ENCODE measurements at places on chromosomes 7 and 10.

GRCh38 chr7:153193144-153193595 lies 433.6 kb downstream of the ACTR3B start:
- peak; percentile 75 for ATAC-seq

DNA sequence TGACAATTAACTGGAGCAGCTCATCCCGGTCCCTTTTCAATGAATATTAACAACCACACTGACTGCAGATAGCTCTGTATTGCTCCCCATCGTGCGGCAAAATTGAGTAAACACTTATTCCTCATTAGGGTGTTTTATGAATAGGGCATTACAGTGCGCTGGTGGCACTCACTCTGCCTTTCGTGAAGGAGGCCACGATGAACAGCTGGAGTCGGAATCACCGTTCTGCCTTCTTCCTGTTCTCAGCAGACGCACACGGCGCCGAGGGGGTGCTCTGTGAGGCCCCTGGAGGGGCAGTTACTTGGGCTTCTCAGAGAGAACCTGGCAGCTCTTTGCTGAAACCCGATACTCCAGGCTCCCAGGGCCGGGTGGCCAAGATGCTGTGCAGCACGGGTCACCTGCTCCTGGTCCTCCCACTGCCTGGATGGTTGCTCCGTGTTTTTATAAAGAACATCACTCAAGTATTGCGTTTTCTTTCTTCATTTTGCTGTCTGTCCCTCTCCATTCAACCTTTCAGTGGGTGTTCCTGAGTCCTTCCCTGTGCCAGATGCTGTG lies 241.9 kb downstream of the GLRX3 start:
- ATAC-seq: no peak

GRCh38 chr7:28296571-28297483 lies 115.5 kb upstream of the CREB5 start:
- ATAC-seq: no peak

GRCh38 chr10:71627230-71627939 lies 92.2 kb downstream of the C10orf105 start:
- ATAC-seq: no peak

DNA sequence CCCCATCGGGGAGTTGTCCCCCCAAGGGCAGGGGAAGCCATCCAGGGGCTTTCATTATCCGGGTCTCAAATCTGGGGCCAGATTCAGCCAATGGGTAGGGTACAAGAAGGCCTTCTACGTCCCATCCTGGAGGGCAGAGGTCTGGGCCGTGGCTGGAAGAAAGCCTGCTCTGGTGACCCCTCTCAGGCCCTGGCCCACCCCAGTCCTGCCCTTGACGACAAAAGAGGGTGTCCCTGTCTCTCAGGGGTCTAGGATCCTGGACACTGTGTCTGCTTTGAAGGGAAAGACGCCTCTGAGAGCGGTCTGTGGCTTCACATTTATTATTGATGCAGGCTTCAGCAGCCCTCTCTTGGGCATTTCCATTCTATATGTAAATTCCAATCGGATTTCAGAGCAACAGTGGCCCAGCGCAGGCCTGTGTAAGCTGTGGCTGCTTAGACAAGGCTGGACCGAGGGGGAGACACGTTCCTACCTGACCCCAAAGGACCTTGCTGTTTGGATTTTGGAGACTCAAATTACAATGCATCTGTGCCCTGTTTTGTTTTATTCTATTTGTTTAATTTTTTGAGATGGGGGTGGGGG lies 83.2 kb upstream of the BAIAP2L1 start:
- no peak for ATAC-seq

GRCh38 chr7:39085590-39086049 lies 107.9 kb downstream of the POU6F2 start:
- ATAC-seq: no peak

DNA sequence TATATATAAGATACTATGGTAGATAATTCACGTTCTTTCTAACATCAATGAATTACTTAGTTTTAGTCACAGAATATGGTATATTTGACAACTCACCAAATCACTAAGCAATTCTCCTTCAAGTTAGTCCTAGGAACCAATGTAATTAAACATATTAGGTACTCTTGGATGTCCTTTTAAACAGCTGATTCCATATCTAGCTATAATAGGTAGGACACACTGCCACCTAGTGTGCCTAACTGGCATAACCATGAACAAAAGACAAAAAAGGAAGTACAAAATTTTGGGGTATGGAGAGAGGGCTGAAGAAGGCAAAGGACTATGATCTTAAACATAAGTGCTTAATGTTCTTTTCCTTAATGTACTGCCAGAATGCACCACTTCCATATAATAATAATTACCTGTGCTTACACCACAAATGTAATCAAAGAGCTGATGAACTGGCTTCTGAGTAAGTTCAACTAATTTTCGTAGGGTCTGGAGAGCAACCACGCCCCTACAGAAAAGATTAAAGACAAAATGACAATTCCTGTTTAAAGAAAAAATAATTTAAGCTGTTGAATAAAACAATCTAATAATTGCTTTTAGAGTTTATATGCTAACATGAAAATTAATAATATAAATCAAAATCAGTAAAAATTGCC lies 28.7 kb downstream of the PNPLA8 start:
- no peak for ATAC-seq

DNA sequence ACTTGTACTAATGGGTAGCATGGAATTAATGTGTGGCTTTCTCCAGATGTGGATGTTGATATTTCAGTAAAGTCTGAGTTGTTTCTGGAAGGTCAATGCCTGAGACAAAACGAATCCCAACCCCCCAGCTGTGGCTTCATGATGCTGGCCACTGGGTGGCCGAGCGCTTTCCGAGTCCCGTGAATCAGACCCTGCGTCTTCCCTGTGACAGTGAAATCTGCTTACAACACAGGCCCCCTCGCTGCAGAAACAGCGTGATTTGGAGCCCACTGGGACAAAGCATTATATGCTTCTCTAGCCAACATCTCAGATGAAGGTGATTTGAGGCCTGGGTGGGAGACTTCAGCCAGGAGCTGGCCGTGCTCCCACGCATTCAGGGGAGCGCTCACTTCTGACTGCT lies 124.7 kb downstream of the WDR37 start:
- no peak for ATAC-seq

DNA sequence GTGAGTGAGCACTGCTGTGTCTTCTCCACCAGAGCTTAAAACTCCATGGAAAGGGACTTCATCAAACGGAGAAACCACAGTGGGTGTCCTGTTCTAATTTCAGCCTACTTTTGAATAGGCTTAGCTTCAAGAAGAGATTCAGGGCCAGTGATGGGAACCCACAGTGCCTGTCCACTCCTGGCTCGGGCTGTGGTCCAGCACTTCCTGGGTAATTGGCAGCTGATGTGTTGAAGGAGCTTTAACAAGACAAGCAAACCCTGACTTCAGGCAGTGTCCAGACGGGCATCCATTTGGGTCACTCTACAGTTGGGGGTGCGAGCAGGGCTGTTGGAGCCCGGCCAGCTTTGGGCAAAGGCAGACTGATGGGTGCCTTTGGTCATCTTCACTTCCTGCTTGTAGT lies 14.5 kb downstream of the VWC2 start:
- no peak for ATAC-seq

GRCh38 chr7:111990643-111991042 lies 215.6 kb downstream of the DOCK4 start:
- ATAC-seq: no peak

GRCh38 chr10:117477961-117478670 lies 64.4 kb upstream of the EMX2 start:
- ATAC-seq: no peak

GRCh38 chr10:76786504-76787072 lies 851.0 kb downstream of the KCNMA1 start:
- ATAC-seq: no peak

DNA sequence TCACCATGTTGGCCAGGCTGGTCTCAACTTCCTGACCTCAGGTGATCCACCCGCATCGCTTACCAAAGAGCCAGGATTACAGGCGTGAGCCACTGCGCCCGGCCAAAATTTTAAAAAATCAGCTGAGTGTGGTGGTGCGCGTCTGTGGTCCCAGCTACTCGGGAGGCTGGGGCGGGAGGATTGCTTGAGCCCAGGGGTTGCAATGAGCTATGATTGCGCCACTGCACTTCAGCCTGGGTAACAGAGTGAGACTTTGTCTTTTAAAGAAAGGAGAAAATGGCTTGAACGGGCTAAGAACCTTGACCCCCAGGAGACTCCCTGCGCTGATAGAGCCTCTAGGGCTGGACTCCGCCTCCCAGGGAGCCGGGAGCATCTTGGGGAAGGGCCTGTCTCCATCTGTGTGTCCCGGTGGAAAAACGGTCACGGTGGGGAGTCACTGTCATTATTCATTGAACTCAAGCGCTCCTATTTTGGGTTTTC lies 760 bp upstream of the KCTD7 start:
- ATAC-seq: peak; percentile 7

GRCh38 chr10:110226543-110226925 lies 19.1 kb downstream of the MXI1 start:
- peak; percentile 35 for ATAC-seq

GRCh38 chr7:137418841-137419240 lies 75.3 kb upstream of the PTN start:
- no peak for ATAC-seq

GRCh38 chr10:93180482-93180931 lies 106.8 kb downstream of the CYP26A1 start:
- ATAC-seq: no peak

DNA sequence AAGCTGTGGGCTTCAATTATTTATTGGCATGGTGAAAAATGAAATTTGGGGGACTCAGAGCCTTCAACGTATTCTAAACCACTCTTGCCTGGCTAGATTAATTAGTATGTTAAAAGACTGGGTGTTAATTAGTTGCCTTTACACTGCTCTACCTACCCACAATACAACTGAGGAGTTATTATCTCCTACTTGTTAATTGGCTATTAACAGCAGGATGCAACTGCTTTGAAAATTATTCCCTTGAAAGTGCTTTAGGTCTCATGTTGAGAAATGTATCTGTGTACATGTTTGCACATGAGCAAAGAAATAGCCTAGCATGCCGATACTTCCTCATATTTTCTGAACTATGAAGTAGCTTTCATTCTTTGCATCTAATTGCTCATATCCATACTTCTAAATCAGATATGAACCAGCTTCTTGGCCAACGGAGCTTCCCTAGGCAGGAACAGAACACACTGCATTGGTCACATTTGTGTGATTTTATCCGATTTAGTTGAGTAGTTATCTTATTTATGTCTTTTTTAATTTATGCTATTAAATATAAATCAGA lies 155.8 kb downstream of the GPAM start:
- ATAC-seq: no peak

GRCh38 chr10:71345694-71346093 lies 26.6 kb downstream of the SLC29A3 start:
- ATAC-seq: no peak

DNA sequence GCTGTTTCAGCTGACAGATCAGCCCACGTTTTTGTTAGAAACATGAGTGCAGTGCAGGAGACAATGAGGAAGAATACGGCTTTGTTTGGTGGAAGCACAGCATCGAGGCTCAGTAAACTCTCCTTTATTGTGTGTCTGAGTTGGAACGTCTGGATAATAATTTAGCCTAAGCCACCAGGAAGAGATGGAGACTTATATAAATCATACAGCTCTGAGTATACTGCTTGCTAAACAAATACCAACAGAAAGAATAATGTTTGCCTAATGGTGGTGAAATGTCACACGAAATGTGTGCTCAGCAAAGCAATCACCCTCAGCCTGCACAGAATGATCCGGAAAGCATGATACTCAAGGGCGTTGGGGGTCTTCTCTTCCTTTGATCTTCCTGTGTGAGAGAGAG lies 664.1 kb upstream of the ADARB2 start:
- ATAC-seq: no peak

GRCh38 chr10:43818687-43819086 lies 170.0 kb upstream of the ZNF32 start:
- ATAC-seq: no peak

- no peak for ATAC-seq
These were observed 63.9 kb downstream of the IKZF1 start for GRCh38 chr7:50368366-50368765.

DNA sequence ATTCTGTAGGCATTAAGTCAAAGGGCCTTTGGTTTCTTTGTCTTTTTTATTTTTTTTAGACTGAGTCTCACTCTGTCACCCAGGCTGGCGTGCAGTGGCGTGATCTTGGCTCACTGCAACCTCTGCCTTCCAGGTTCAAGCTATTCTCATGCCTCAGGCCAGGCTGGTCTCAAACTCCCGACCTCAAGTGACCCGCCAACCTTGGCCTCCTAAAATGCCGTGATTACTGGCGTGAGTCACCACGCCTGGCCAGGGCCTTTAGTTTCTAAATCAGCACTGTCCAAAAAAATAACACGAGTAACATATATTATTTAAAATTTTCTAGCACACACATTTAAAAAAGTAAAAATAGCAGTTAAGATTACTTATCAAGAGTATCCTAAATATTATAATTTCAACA lies 11.1 kb upstream of the ACSL5 start:
- ATAC-seq: no peak

DNA sequence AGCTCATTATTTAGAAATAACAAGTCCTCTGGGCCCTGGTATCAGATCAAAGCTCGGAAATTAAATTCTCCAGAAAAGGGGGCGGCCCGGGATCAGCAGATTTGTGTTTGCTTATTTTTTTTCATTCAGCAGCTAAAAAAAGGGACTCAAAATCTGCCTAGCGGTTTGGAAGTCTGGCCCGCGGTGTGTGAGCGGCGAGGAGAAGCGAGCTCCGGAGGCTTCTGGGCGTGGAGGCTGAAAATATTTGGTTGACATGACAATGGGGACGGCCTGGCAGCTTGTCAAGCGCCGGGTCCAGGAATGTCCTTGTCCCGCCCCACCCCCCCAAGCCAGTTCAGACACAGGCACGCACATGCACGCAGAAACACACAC lies 43.4 kb downstream of the FOXL3 start:
- peak; percentile 54 for ATAC-seq

- no peak for ATAC-seq
These were observed 35.7 kb downstream of the ZNF92 start for GRCh38 chr7:65409363-65409762.

DNA sequence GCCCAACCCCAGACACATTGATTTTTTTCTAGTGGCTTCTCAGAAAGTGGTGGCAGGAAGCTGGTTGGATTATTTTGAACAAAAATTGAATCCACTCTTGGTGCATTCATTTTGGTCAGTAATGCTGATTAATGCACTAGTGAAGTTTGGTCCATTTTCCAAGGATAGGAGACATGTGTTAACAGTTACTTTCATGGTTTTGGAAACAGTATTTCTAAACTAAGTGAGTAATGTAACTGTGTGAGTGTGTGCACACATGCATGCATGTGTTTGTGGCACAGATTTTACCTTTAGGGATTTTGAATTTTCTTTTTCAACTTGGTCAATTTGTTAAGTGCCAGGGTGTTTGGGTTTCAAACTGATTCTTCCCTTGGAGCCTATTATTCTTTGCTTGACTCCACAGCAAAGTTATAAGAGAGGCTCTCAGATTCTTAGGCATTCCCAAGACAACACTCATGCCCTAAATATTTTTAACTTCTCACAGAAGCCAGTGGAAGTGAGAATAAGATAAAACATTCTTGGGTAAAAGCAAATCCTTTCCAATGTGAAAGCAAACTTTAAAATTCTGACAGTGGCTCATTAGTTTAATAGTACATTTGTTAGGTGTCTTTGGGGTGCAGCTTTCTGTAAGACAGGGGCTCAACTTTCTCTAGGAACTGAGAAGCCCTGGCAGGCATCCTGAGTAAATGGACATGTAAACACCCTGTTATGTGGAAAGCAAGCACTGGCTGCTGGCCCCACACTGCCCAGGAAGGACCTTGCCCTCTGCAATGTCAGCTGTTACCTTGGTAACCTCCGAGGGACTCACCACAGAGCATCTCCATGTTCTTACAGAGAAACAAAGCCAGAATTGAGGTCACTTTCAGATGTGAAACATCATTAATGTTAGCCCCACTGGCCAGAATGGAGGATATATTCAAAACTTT lies 68.4 kb downstream of the ASAH2B start:
- no peak for ATAC-seq

Data from gastroesophageal sphincter (tissue), 4 donors.